Endothelial cell (in vitro differentiated cells): ENCODE measurements at places on chromosomes 16 and 17. TPM values are rescaled to one million over a fixed set of nuclear protein-coding genes. Genes with fewer than 3 reads are reported as not detected.

The GAS2L2 gene
- total RNA-seq, result 0.10 TPM

The MAF gene
- 31.4 TPM for total RNA-seq

The CHP2 gene
- total RNA-seq, result not detected

The COX6A2 gene
- total RNA-seq, result not detected

The ITGAL gene
- not detected for total RNA-seq

The CASKIN1 gene
- 2.4 TPM for total RNA-seq

The CFAP119 gene
- total RNA-seq, result 5.2 TPM

The FSCN2 gene
- total RNA-seq, result 1.5 TPM

The CACNG3 gene
- total RNA-seq, result not detected

The RILP gene
- total RNA-seq, result 14.2 TPM

DNA sequence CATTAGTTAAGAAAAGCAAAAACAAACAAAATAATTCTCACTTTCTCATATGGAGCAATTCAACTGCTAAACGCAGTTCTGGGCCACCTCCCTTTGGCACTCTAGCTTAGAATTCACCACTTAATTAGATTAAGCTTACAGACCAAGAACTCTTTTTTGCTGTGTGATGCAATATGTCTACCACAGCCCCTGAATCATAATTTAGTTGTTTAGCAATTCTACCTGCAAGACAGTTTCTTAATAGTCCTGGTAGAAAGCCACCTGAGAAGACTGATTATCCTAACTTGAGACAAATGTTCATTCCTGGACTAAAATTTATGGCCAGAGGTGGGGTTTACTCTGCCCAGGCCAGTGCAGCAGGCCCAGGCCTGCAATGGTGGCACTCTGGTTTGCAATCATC, 205.9 kb downstream of the HS3ST3A1 start:
- H3K36me3 ChIP-seq, result no peaks in the 10 kb centered on the region
- H3K27me3 ChIP-seq, result peaks cover 2% of the 10 kb centered on the region
- H3K4me3 ChIP-seq, result no peak overlapping the region
- H3K4me1 ChIP-seq, result peaks cover 8% of the 10 kb centered on the region
- H3K27ac ChIP-seq, result no peak overlapping the region

DNA sequence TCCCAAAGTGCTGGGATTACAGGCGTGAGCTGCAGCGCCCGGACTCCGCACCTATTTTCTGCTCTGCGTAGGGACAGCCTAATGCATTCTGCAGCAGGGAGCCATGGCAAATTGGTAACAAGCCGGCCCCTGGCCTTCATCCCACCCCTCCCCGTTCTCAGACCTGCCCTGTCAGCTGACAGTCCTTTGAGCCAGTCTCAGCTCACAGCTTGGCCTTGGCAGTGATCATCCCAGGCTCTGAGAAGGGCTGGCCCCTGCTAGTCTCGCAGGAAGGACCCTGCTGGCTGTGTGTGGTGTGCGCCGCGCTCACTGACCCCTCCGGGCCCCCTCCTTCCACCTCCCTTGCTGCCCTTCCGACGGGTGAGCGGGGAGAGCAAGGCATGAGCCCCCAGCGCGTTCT, 10.3 kb upstream of the NPTX1 start:
- H3K4me3 ChIP-seq, result no peak overlapping the region
- no peak overlapping the region for H3K27ac ChIP-seq
- DNase-seq, result no peak
- no peaks in the 10 kb centered on the region for H3K4me1 ChIP-seq
- no peaks in the 10 kb centered on the region for H3K36me3 ChIP-seq

- H3K4me3 ChIP-seq, result no peak overlapping the region
- no peak for DNase-seq
- peaks cover 18% of the 10 kb centered on the region for H3K36me3 ChIP-seq
- peaks cover 5% of the 10 kb centered on the region for H3K27me3 ChIP-seq
- no peak overlapping the region for H3K27ac ChIP-seq
These were observed 31.5 kb downstream of the MPRIP start for GRCh38 chr17:17073581-17074403.

DNA sequence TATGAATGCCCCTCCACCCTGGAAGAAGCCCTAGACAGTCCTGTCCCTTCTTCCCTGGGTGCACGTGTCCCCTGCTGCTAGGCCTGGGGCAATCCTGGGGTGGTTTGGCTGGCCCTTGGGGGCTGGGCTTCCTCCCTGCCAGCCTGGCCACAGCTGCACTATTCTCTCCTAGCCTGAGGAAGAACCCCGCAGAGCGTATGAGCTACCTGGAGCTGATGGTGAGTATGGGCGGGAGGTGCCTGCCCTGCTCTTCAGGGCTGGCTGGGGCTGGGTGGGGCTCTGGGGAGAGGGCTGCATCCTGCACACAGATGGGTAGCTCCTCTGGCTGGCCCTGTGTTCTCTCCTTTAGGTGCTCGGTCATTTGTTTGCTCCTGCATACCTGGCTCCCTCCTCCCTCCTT, 28.8 kb downstream of the MAP2K3 start:
- no peaks in the 10 kb centered on the region for H3K4me1 ChIP-seq
- peaks cover 21% of the 10 kb centered on the region for H3K36me3 ChIP-seq
- no peak overlapping the region for H3K27ac ChIP-seq
- no peak overlapping the region for H3K4me3 ChIP-seq
- peaks cover 2% of the 10 kb centered on the region for H3K27me3 ChIP-seq

DNA sequence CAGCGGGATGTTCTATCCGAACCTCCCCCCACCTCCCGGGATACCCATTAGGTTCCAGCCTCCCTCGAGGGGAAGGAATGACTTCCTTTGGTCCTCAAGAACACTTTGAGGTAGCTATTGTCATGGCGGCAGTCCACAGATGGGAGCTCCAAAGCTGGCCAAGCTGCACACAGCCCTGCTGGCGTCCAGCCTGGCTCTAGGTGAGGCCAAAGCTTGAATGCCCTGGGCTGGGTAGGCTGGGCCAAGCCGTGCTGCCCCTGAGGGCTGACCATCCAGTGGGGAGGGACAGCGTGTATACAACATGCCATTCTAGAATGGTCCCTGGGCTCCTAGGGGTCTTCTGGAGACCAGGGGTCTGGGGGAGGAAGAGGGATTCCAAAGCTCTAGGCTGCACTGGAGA, 43.5 kb downstream of the PEMT start:
- no peak for DNase-seq
- H3K4me1 ChIP-seq, result no peaks in the 10 kb centered on the region
- H3K4me3 ChIP-seq, result no peak overlapping the region
- H3K27me3 ChIP-seq, result peaks cover 8% of the 10 kb centered on the region
- H3K36me3 ChIP-seq, result no peaks in the 10 kb centered on the region

DNA sequence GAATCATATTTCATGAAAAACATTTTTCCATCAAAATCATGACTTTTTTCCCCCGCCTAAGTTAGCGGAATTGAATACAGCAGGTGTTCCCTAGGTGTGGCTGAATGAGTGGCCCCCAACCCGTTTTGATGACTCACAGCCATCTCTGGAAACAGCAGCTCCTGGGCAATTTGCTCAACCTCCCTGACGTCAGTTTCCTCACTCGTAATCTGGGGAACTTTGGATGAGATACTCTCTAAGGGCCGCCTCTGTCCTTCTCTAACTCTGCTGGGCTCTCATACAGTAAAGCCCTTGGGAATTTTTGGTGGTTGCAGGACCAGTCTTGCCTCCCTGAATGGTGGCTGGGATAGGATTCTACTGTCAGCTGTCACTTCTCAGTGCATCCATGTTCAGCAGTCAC, 11.6 kb upstream of the NTN1 start:
- no peaks in the 10 kb centered on the region for H3K36me3 ChIP-seq
- H3K4me3 ChIP-seq, result no peak overlapping the region
- no peak overlapping the region for H3K27ac ChIP-seq
- H3K27me3 ChIP-seq, result peaks cover 20% of the 10 kb centered on the region

DNA sequence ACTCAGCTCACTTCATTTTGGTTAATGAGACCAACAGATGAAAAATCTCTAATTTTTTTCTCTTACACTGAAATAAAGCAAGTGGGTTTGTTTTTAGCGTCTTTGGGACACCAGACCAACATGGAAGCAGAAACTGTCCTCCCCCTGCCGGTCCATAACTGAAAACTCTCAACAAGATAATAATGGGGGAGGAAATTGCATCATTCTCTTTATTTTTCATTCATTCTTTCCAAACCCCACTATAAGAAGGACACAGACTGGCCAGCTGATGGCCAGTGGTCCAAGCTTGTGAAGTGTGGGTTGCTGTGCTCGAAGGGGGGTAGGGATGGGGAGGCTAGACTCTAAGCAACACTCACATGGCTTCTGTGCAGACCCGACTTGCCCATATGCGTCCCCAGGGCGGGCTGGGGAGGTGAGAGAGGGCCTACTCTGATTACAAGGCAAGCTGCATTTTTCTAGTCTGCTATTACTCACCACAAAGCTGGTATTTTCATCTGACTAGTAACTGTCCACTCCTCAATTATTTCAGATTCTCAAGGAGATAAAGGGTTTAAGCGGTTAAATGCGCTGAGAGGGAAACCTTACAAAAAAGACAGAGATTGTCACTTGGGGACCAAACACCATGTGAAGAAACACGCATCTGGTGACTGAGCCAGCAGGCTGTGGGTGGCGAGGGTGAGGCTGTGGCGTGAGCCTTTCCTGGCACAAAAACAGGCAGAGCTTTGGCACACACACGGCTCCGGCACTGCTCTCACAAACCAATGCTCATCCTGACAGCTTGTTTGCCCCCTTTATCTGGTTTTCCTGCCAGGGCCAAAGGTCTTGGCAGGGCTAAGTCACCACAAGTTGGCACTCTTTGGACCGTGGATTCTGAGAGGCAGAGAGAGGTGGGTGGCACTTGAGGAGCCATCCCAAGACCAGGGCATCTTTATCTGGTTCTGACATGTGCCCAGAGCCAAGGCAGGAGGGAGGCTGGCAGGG, 38.2 kb downstream of the MARF1 start:
- peaks cover 10% of the 10 kb centered on the region for H3K27me3 ChIP-seq
- no peak overlapping the region for H3K27ac ChIP-seq
- H3K4me3 ChIP-seq, result no peak overlapping the region

- peaks cover 3% of the 10 kb centered on the region for H3K36me3 ChIP-seq
- no peaks in the 10 kb centered on the region for H3K4me1 ChIP-seq
- H3K27me3 ChIP-seq, result peaks cover 4% of the 10 kb centered on the region
- H3K27ac ChIP-seq, result peak overlapping the region; percentile 74
These were observed 77.3 kb downstream of the ZDHHC7 start for GRCh38 chr16:84933774-84934631.

GRCh38 chr16:21300309-21301167, 22.4 kb upstream of the CRYM start:
- H3K4me1 ChIP-seq, result peaks cover 14% of the 10 kb centered on the region
- DNase-seq, result peak; percentile 85
- H3K4me3 ChIP-seq, result peak overlapping the region; percentile 94

GRCh38 chr16:80997139-80997798, 9.4 kb downstream of the CMC2 start:
- no peak overlapping the region for H3K4me3 ChIP-seq
- peak overlapping the region; percentile 36 for H3K27ac ChIP-seq
- DNase-seq, result no peak

DNA sequence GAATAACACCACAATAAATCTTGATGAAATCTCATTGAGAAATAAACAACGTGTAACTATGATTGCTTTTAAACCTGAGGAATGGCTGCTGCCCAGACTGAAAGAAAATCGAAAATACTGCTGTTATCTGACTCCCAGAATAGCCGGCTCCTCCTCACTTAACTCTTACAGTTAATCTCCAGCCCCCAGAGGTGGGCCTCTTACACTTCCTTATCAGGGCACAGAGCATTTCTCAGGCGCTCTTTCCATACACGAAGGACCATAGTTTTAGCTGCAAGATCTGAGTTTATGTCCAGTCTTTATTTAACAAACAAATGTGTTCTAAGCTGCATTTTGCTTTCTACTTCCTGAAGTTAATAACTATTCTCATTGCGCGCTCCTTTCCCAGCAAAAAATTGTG, 206.9 kb downstream of the MAP2K4 start:
- H3K27me3 ChIP-seq, result no peaks in the 10 kb centered on the region
- DNase-seq, result no peak
- H3K27ac ChIP-seq, result no peak overlapping the region
- H3K4me1 ChIP-seq, result no peaks in the 10 kb centered on the region
- H3K36me3 ChIP-seq, result no peaks in the 10 kb centered on the region
